Stimulated activated memory B cell treated with anti-CD40 and anti-IgM and Interleukin-4, amounts not matched to agents 10 μg/mL and 1 μg/mL and 100 μg/mL, for 72 hours (primary cell): ENCODE measurements at places on chromosomes 4 and X.
A peak's percentile ranks its signal among the peaks of the same experiment; 100 is the strongest.

- no peak for ATAC-seq
Measured at GRCh38 chr4:132417220-132417619, 731.9 kb upstream of the PCDH10 start.

DNA sequence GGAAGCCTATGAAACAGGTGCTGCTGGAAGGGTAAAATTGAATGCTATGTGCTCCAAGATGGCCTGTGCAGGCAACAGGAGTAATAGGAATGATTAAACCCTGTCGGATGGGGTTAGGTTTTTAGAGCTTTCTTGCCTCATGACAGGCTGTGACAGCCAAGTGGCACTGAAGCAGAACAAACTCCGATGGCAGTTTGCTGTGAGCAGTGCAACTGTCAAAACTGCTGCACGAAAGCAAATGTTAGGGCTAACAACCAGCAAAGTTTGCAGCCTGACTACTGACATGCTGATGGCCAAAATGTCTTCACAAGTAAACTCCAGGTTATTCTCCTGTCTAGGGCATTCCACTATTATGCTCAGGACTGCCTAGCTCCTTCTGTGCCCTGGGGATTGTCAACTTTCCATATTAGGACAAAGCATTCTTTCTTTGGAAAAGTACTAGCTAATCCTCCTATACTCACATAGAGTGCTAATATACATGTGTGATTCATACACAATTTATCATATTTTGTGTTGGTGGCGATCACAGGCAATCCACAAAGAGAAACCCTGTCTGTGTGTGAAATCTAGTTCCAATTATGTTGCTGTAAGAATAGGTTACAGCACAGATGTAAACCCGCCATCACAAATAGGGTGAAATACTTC is 486.6 kb upstream of the TENM3 start:
- no peak for ATAC-seq

- no peak for ATAC-seq
Measured at GRCh38 chrX:40933706-40934425, 151.4 kb upstream of the USP9X start.

DNA sequence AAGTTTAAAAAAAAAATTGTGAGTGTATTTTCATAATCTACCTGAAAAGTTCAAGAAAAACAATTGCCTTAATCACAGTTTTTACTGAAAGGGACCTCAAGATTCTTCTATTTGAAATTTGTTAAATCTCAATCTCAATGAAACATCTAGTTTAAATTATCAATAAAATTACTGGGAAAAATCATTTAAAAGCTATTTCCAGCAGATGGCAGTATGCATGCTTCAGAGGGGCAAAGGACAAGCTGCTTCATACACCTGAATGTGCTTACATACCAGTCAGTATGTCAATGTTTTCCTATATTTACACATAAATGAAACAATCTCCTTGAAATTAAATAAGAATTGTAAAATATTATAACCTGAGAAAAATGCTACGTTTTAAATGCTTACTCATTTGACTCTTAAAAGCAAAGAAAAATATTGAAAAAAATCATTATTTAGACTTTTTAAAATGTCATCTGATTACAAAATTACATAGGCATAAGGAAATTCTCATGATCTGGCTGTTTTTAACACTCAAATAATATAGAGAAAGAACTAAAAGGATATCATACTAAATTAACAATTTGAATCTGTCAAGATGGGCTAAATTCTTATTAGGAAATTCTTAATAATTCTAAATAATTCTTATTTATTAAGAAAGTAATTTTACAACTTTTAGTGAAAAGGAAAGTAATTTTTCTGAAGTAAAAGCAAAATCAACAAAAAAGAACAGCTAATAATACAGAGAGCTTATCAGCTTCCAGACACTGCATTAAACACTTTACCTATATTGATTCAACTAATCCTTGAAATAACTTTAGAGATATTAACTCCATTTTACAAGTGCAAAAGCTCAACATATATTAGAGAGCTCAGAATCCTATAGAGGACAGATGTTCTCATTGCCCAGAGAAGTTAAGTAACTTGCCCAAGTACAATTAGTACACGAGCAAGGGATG is 242.1 kb downstream of the ADAMTS3 start:
- no peak for ATAC-seq

GRCh38 chr4:80422727-80423404 is 87.3 kb downstream of the CFAP299 start:
- no peak for ATAC-seq

DNA sequence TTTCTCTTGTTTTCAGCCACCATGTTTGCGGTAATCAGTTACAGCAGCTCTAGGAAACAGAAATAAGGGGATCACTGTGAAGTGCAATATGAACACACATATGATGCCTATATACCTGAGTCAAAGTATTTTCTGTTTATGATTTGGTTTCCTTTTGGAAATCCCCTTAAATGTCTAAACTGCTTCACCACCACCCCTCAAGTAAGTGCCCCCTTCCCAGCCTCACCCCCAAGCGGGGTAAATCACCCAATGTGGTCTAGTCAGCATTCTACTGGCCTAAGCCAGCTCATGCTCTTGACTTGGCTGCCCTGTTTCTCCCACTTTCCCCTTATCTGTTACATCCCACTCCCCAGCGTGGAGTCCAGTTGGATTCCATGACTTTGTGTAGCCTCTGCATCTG is 176.5 kb downstream of the QDPR start:
- ATAC-seq, result no peak

DNA sequence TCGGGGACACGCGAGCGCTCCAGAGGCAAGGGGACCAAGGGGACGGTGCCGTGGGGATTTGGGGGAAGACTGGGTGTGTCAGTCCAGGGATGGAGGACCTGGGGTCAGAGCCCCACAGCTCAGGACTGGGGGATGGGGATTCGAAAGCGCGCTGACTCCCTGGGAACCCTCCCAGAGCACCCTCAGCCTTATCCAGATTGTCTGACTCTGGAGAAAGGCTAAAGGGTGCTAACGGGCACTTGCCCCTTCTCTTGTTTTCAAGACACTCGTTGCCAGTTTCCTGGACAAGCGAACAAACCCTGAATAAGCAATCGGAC is 1.1 kb downstream of the DOCK11 start:
- ATAC-seq, result peak; percentile 3

GRCh38 chr4:53748328-53748772 is 157.1 kb upstream of the LNX1 start:
- peak; percentile 99 for ATAC-seq

- no peak for ATAC-seq
Measured at GRCh38 chrX:38819709-38820108, 18.4 kb downstream of the MID1IP1 start.

- no peak for ATAC-seq
Measured at GRCh38 chr4:125948021-125948420, 633.3 kb downstream of the FAT4 start.

- ATAC-seq, result no peak
Measured at GRCh38 chrX:68261060-68261672, 172.1 kb downstream of the OPHN1 start.

GRCh38 chrX:57367649-57368048 is 81.1 kb downstream of the FAAH2 start:
- no peak for ATAC-seq

DNA sequence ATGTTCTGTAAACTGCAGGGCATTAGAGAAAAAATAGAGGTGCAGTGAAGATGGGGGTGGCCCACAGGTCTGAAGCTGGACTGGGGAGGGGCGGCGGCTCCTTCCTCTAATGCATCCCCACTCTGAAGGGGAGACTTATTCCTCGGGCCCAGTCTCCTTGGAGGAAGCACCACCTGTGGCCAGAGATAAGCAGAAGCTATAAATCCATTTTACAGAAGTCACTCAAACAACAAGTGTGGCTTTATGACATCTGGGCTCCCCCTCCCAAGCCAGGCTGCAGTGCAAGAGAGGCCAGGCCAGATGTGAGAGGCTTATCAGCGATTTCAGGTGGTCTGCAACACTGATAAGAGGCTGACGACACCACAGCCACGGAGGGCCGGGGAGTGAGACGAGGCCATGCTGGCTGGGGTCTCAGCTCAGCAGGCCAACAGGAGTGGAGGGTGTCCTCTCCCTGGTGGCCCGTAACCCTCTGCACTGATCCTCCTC is 15.8 kb downstream of the CYTL1 start:
- ATAC-seq, result no peak

- no peak for ATAC-seq
Measured at GRCh38 chr4:113003841-113004240, 45.6 kb upstream of the ANK2 start.

DNA sequence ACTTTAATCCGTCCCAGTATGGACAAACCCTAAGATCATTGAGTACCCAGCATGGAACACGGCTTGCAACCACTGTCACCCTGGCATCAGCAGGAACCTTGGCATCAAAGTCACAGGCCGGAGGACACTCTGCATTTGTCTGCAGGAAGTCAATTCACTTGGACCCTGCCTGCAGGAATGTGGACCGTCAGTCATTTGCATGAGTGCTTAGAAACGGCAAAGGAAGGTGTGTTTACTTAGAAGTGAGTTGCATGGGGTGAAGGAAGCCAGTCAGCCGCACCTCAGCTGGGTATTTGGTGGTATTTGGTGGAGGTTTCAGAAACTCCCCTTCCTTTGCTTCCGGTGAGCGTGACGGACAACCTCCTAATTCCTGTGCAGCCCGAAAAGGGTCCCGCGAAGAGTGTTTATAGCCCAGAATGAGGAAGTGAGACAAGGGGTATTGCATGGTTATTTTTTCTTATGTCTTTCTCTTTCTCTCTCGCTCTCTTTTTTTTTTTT is 15.5 kb downstream of the P2RY8 start:
- peak; percentile 96 for ATAC-seq

- no peak for ATAC-seq
Measured at GRCh38 chr4:151485541-151486131, 76.7 kb downstream of the FHIP1A start.

DNA sequence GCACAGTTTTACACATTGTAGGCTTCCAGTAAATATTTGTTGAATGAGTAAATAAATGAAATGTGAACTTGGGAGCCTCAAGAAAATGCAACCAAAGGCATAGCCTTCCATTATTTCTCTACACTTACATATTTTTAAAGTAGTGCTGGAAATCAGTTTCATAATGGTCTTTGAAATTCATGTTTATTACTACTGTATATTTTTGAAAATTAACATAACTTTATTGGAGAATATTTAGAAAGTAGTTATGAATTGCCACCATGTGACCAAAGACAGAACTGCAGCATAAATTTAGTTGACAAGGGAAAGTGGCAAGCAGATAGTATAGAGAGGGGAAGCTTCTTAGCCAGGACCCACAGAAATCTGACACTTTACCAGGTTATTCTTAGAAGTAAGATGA is 6.4 kb downstream of the TCEAL8 start:
- ATAC-seq, result no peak

GRCh38 chrX:41912923-41913322 is 10.4 kb downstream of the CASK start:
- ATAC-seq, result no peak

DNA sequence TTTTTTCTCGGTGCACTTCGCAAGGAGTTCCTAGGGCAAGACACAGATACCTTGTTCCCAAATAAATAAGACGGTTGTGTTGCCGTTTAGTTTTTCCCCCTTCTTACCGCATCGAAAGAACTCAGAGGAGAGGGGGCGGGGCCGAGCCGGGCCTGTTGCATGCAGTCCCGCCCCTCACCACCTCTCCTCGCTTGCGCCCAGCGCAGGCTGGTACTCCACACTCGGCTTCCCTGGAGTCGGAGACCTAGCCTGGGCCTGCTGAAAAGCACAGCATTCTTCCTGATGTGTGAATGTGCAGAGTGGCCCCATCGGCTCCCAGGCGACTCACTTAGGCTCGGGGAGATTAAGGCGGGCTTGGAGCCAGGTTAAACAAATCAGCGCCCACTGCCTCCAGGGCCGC is 26.1 kb upstream of the VMA21 start:
- ATAC-seq, result no peak

DNA sequence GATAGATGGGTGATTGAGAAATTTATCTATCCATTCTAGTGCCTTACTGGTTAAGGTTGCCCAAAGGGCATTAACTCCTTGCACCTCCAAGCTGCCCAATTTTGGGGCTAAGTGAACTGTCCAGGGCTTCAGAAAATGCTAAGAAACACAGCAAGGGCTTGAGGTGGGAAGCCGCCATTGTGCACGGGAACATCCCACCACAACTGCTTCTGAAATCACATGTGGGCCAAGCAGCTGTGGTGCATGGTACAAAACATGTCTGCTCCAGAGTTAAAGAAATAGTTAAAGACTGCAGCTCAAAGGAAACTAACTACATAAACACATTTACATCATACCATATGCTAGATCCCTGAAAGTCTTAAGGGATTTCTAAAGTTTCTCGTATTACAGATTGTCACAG is 144.3 kb upstream of the NDST3 start:
- no peak for ATAC-seq

- ATAC-seq, result no peak
Measured at GRCh38 chrX:98380106-98380505, 1496.4 kb downstream of the RPA4 start.

- no peak for ATAC-seq
Measured at GRCh38 chrX:68647156-68647957, at the start of gene STARD8. STARD8 (plus strand) TSS chrX:68647666; CDS start chrX:68647883, 217 bp downstream.

DNA sequence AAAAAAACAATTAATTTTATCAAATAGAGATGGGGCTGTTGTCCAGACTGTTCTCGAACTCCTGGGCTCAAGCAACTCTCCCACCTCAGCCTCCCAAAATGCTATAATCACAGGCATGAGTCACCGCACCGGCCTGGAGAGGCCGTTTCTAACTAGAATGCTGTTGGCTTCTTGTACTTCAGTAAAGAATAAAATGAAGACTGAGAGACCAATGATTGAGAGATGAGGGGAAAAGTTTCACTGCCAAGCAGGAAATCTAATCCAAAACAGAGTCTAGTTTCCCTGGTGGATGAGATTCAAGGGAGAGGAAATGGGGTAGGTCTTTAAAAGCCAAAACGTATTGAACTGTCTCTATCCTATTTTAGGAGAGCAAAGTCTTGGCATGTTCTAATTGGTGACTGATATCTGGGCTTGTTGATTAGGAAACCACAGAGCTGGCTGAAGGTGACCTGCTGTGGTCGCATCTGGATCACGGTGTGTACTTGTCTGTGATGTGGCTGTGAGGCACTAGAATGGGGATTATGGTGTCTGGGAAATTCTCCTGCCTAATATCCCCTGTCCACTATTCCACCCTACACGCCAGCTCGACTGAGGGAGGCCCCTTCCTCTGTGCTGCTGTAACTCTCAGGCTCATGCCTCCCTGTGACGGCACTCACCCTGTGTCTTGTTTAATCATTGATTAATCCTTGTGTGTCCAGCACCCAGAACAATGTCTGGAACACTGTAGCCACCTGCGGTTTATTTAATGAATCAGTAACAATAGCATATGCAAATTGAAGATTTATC is 15.0 kb upstream of the TRIM2 start:
- no peak for ATAC-seq

DNA sequence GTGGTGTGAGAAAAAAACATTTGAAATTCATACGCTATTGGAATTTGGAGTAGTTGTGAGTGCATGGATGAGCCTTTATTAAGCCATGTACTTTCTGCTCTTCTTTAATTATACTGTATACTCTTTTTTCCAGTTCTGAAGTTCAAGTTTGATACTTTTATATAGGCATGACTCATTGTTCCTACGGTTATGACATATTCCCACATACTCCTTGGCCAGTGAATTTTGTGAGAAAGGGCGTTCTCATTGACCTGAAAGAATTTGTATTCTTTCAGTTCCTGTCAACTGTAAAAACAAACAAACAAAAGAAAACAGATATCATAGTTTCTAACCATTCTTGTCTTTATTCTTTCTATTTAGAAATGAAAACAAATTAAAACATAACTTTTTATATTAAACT is 407.3 kb downstream of the MAPK10 start:
- ATAC-seq, result no peak

- no peak for ATAC-seq
Measured at GRCh38 chr4:1510931-1511330, 104.7 kb upstream of the NKX1-1 start.
